ENCODE measurements at places on chromosomes 4 and X.

DNA sequence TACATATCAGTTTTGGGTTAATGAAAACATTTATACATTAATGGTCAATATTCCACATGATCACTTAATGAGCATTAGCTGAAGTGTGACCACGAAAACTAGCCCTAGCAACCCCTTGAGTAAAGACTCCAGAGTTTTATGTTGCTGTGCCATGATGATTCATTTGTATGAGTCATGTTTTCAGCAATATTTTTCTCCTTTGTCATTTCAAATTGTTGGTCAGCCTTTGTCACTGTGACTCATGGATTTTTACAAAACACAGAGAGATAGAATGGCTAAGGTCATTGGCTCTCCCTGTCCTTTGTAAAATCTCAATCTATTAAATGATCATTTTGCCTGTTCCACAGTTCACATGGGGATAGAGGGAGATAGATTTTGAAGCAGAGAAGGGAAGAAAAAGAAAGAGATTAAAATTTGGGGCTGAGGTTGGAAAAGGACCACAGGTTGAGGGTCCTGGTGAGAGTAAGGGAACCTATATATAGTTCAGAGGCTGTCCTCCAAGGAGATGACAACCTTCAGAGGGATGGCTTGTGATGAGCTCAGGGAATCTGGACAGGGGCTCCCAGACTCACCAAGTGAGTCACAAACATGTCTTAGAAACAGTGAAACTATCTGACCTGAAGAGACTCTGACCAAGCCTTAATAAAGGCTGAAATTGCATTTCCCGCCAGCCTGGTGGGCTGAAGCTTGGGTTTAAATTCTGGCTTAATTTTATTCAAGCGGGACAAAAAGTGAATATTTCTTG lies 25.6 kb downstream of the NR0B1 start:
- no peak for DNase-seq

DNA sequence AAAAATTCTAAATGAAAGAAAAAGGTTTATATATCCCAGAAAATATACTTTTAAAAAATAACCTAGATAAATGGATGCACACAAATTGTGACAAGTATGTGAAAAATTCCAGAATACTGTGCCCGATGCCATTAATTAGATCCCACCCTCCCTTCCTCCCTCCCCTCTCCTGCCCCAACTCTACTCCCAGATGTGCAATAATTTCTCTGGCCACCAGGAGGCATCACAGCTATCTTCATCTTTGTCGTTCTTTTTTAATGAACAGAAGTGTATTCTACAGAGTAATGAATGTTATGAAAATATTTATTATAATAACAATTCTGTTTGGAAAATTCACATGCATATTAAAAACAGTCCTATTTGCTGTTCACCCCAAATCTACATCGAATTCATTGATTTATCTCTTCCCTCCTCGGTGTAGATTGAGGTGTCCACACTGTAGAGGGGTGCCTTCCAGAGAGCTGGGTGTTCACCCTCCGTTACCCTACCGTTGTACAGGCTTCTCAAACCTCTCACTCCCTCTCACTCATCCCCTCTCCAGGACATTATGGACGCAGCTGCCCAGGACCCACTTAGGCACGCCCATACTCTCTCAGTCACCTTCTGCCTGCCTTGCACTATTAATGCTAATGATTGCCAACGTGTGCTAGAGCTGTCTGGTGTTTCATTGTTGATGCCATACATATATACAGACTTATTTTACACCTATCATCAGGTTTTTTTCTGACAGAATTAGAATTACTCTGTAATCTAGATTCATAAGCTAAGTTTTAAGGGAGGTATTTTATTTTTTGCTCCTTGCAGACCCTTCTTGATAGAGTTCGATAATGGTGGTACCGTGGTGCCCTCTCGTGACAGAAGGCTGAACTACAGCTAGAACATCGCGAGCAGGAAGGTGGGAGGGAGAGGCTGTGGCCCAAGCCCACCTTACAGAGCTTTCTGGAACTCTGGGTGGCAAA lies 14.1 kb downstream of the RAB40AL start:
- peak; percentile 25 for DNase-seq

DNA sequence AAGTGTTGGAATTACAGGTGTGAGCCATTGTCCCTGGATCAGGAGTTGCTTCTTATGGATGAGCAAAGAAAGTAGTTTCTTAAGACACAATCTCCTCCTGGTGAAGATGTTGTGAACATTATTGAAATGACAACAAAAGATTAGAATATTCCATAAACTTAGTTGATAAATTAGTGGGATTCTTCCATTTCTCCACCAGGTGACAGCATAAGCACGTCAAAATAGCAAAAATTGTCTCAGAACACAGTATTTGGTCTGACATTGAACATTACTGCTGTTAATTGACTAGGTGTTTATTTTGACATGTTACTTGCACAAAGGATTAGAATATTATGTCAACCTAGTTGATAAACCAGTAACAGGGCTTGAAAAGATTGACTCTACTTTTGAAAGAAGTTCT lies 21.6 kb downstream of the CLDN34 start:
- no peak for DNase-seq

GRCh38 chr4:42568610-42569207 lies 88.2 kb downstream of the ATP8A1 start:
- DNase-seq: peak; percentile 31

- DNase-seq: no peak
Observed at GRCh38 chrX:57266275-57266674, 20.2 kb upstream of the FAAH2 start.

DNA sequence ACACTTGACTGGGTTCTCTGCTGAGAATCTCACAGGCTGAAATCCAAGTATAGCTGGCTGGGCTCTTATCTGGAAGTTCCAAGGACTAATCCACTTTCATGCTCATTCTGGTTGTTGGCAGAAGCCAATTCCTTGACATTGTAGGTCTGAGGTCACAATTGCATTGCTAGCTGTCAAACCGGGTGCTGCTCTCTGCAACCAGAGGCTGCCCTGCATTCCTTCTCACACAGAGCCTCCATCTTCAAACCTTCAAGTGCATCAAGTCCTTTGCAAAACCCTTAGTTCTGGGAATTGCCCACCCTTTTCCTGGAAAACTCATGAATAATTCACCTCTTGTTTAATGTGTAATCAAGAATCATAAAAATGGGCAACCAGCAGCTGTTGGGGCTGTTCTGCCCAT lies 404.2 kb downstream of the KCNIP4 start:
- DNase-seq: no peak

DNA sequence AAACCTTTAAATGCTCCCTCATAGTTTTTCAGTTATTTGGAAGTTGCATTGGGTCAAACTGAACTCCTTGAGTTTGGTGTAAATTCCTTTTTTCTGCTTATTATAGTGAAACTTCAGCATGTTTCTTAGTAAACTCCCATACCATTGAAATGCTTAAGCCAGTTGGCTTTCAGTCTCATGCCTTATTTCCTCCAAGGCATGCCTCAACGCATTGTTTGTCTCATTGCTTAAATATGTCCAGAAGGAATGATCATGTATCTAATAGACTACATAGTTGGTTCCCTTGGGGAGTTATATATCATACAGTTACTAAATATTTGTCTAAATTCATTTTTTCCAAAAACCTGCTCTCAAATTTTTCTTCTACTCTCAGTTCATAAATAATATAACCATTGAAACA lies 114.0 kb downstream of the STOX2 start:
- no peak for DNase-seq

DNA sequence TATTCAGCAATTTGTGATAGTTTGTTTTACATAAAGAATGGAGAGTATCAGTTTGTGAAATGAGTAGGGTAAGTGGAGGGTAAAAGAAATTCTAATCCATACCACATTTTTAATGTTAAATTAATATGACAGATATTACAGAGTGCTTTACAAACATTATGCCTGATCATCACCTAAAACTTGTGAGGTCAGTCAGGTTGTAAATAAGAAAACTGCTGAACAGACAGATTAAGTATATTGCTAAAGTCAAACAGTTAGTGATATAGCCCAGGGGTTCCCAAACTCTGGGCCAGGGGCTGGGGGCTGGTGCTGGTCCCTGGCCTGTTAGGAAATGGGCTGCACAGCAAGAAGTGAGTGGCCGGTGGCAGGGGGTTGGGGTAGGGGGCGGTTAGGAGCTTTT lies 273.6 kb downstream of the TRAM1L1 start:
- DNase-seq: no peak

- DNase-seq: no peak
Observed at GRCh38 chr4:138499627-138500026, 257.5 kb upstream of the SLC7A11 start.

GRCh38 chr4:185221491-185221890 lies 12.1 kb downstream of the SNX25 start:
- no peak for DNase-seq

- DNase-seq: no peak
Observed at GRCh38 chr4:89427782-89428181, 120.2 kb upstream of the GPRIN3 start.

DNA sequence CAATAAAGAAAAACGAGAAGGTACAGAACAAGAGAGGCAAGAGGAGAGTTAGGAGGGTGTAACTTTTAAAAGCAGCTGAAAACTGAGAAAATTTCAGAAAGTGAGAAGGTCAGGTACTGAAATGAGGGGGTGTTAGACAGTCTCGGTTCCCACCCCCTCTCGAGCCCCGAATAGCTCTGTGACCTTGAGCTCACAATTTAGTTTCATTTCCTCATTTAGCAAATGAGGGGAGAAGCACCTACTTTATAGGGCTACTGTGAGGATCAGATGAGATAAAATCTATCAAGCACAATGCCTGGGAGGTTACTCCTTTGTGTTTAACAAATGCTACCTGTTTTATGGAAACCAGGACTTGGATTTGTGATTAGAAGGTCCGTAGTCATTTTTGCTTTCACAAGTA lies 4.9 kb downstream of the UGT8 start:
- DNase-seq: no peak
